ENCODE measurements at places on chromosomes 16 and 17. TPM values are rescaled to one million over a fixed set of nuclear protein-coding genes. Genes with fewer than 3 reads are reported as not detected.

DNA sequence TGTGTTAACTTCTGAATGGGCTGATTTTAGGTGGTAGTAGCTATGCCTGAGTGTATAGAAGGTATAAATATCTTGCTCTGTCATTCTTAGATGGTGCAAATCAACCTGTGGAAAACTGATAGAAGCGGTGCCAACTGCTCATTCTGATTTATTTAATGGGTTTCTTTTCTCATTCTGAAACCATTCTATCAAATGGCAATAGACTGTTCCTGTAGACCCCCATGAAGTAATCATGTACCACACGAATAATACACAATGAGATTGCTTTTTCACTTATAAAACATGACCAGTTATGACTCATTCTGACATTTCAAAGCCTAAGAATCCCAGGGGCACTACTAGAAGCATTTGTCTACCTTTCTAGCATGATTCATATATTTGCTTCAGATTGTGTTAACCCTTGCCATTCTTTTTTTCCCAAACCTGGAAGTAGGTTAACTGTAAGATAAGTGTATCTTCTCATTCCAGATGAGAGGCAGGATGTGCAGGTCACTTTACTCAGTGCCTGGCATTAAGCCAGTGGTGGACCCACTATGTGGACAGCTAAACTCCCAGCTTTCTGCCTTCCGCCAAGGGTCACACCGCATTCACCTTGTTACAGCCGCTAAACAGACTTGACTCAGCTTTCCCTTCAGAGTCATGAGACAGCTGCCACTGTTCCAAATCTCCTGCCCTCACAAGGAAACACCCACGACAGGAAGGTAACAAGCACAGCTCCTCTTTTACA lies 16.4 kb upstream of the SLC16A11 start:
- no peak for DNase-seq

- no peak for DNase-seq
Measured at GRCh38 chr17:39231591-39232551, 6.1 kb upstream of the STAC2 start.

- no peak for DNase-seq
Measured at GRCh38 chr16:24652209-24652712, 77.2 kb upstream of the TNRC6A start.

DNA sequence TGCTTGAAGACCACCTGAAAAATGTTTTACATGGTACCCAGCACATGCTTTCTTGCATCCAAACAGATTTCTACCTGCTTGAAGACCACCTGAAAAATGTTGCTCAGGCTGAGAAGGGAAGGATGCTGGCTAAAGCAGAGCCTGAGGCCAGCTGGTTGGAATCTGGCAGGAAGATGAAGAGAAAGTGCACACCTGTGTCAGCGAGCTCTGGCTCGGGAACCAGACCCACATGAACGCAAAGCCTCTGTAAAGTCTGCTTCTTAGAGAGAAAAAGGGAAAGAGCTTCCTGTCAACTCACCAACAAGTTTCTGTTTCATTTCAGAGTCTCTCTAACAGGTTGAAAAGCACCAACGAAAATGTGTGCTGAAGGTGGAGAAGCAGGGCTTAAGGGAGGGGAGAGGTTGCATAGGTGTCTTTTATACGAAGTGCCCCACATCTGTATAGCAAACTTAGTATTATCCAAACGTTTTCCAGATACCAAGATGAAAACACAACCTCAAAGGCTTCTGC lies 226.0 kb downstream of the TOX3 start:
- no peak for DNase-seq

Gene VMO1
- not detected for total RNA-seq

Gene SPHK1
- 10.6 TPM for total RNA-seq

- DNase-seq, result no peak
Measured at GRCh38 chr17:72766761-72767356, 325.6 kb downstream of the SLC39A11 start.

- DNase-seq, result no peak
Measured at GRCh38 chr16:71303938-71304337, 14.7 kb upstream of the CMTR2 start.

DNA sequence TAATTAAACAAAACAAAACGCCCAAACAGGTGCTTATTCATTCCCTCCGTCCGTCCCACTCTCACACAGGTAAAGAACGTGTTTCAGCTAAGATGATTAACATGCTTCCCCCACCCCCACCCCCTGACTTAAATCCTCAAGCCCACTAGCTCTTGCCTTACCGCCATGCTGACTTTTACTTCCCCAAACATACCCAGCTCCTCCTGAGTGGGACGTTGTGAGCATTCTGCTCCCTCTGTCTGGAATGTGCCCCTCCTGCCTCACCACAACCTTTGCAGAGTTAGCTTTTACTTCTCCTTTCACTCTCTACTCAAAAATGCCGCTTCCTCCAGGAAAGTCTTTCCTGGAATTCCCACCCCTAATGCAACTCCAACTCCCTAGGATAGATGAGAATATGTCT lies 774.0 kb upstream of the RBFOX1 start:
- DNase-seq, result no peak

DNA sequence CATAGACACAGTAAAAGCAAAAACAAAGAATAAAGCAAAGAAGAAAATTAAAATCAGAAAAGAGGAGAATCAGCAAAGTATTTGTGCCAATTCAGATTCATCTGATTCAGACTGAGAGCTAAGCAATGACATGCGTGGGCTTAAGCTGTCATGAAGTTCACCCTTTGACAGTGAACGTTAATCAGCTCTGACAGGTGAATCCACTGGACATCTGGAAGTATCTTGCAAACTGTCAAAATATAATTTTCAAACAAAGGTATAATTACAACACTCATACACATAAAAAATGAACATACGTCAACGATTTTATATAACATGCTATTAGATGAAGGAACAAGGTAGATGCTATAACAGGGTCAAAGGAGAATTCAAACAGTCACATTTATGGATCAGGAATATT lies 596.3 kb upstream of the SALL1 start:
- DNase-seq, result no peak

Gene MYL4
- not detected for total RNA-seq

- no peak for DNase-seq
Measured at GRCh38 chr17:4195306-4195705, 52.3 kb downstream of the CYB5D2 start.

Gene KRT32
- total RNA-seq, result not detected

DNA sequence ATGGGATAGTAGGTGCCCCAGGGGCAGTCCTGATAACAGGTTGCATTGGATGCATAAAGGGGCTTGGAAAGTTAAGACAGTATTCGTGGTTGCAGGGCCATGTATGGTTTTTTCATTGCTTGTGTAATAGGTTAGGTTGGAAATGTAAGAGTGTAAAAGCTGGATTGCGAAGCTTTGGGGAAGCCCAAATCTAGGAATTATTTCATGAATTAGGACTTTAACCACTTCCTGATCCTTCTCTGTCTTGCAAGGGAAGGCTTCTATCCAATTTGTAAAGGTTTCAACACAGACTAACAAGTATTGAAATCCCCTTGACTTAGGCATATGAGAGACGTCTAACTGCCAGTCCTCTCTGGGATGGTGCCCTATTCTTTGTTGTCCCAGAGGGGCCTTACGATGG lies 7.8 kb upstream of the CCL17 start:
- no peak for DNase-seq

- DNase-seq, result no peak
Measured at GRCh38 chr16:89431158-89431584, 59.2 kb downstream of the ANKRD11 start.

Gene BTBD17
- not detected for total RNA-seq

All from G401 (cell line).